ENCODE measurements at places on chromosomes 3 and 15.

GRCh38 chr15:99176757-99177156, 71.9 kb downstream of the SYNM start:
- no peak for DNase-seq

GRCh38 chr15:79923079-79923514, 26.3 kb upstream of the MTHFS start:
- DNase-seq = peak; percentile 70

GRCh38 chr3:126472277-126473006, 3.2 kb downstream of the ZXDC start:
- no peak for DNase-seq

DNA sequence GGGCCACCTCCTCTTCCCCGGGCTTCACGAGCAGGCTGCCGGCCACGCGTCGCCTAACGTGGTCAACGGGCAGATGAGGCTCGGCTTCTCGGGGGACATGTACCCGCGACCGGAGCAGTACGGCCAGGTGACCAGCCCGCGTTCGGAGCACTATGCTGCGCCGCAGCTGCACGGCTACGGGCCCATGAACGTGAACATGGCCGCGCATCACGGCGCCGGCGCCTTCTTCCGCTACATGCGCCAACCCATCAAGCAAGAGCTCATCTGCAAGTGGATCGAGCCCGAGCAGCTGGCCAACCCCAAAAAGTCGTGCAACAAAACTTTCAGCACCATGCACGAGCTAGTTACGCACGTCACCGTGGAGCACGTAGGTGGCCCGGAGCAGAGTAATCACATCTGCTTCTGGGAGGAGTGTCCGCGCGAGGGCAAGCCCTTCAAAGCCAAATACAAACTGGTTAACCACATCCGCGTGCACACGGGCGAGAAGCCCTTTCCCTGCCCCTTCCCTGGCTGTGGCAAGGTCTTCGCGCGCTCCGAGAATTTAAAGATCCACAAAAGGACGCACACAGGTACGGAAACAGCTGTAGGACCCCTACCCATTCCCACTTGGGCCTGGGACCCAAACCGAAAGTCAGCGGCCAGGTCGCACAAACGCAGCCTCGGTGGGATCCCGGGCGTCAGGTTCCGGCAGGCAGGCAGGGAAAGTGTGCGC, 1.5 kb downstream of the ZIC1 start:
- no peak for DNase-seq

DNA sequence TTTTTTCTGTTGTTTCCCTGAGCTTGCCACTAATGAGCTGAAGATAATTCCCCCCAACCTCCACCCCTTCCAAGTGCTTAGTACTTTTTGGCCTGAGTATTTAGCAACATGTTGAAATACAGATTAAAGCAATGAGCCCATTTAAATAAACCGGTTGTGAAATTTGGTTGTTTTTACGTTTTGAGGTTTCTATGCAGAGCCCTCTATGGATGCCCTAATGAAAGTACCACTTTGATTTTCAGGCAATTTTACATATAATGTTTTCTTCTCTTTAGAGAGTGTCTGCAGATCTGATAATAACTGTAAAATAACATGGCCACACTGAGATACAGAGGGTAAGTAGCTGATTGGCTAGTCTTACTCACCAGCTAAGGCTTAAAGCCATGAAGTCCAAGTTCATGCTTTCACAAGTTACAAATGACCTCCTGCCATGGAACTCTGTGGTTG, 139.4 kb upstream of the SLC7A14 start:
- DNase-seq = no peak

- no peak for DNase-seq
Observed at GRCh38 chr3:99565331-99565730, 73.1 kb upstream of the COL8A1 start.

DNA sequence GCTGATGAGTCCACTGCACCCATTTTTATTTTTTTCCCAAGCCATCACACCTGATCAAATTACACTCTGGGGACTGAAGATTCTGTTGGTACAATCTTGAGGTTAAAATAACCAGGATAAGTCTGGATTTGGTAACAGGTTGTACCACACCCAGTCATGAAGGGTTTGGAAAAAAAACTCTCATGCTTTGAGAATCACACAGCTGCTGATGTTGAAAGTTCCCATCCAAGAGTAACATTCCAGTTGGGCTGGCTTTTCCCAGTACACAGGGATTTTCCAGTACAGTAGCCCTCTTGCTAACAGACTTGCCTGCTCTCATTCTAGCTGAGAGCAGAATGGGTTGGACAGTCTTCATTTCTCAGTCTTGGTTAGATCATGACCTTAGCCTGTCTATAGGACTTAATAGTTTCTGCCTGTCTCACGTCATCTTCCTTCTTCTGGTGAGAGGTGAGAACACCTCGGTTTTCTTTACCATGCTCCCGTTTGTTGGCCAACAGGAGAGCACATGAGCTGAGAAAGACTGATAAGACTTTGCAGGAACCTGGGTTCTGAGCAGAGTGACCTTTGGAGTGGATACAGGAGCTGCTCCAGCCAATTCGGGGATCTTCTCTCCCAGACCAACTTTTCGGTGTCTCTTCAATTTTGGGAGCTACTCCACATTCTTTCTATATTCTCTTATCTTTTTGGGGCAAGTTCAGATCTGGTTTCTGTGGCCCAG, 300.1 kb upstream of the LYSMD4 start:
- no peak for DNase-seq

GRCh38 chr3:113648524-113648923, 47.9 kb downstream of the USF3 start:
- no peak for DNase-seq

DNA sequence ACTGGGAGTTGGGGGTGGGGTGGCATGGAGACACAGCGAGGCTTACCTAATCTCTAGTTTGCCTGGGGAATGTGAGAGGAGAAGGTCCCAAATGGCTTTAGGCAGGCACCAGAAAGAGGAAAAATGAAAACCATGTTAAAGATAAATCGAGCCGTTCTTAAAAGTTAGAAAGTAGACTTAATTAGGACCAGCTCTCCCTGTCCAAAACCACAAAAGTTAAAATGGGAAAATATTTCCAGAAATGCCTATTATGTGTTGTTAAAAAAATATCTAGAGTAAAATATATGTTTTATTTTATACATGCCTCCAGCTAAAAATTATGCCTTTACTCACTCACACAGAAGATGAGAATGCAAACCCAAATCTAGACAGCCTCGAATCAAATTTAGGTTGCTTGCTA, 50.1 kb downstream of the LRTM1 start:
- DNase-seq = no peak

DNA sequence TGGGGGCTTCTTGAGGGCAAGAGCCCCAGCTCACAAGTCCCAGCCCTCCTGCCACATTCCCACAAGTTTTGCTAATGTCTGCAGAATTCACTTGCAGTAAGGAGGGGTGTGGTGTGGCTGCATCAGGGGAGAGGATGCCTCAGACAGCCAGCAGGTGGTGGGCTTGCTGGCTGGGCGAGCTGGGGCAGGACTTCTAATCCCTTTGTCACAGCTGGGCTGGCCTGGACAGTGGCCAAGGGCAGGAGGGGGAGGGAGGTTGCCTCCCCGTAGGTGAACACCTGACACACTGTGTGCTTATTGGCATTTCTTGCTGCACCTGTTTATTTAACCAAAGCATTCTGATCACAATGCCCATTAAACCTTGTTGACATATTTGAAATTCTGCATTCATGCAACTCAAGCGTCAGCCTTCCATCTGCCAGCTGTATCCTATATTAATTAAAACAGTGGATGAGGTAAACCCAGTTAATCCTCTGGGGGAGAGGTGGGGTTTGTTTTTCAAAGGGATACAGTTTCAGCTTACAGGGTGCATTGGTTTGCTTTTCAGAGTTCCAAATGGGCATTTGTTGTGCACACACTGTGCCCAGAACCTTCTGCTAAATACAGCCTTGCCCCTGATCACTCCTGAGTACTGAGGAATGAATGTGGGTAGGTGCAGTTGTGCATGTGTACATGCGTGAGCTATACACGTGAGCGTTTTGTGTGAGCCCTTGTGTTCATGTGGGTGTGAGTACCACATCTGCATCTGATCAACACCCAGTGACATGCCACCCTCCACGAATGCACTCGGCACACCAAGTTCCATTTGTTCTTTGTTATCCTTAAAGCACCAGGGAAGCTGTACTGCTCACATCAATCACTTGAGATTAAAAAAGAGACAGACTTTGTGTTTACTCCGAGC, 268.7 kb downstream of the XXYLT1 start:
- no peak for DNase-seq

GRCh38 chr3:116734243-116734642, 24.7 kb downstream of the TUSC7 start:
- DNase-seq = no peak

DNA sequence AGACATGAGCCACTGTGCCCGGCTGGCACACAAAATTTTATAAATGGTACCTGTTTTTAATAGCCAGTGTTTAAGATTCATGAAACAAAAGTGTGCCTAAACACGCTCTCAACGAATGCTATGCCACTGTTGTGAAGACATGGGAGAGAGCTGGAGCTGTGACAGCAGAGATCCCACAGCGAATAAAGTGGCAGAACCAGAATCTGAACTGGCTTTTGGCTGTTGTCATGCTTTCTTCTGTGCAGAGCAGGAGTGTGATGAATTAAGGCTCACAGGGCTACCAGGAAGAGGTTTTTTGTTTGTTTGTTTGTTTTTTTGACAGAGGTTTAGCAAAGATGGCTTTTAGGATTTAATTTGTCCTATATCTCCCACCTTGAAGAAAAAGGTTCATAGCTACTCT, 14.5 kb downstream of the PTPRG start:
- no peak for DNase-seq

- DNase-seq = no peak
Observed at GRCh38 chr3:67704322-67704721, 49.9 kb upstream of the SUCLG2 start.

- no peak for DNase-seq
Observed at GRCh38 chr15:65666257-65666656, 44.5 kb downstream of the SLC24A1 start.
